ENCODE measurements at places on chromosomes 5 and 9. TPM values are rescaled to one million over a fixed set of nuclear protein-coding genes. Genes with fewer than 3 reads are reported as not detected.

The STKLD1 gene
- total RNA-seq = 2.8 TPM

The NR5A1 gene
- 0.35 TPM for total RNA-seq

The TOR2A gene
- total RNA-seq = 25.7 TPM

The DRD1 gene
- total RNA-seq = not detected

The MYMK gene
- not detected for total RNA-seq

The IL9 gene
- total RNA-seq = not detected

The FAM200C gene
- 9.6 TPM for total RNA-seq

The INPP5E gene
- total RNA-seq = 29.6 TPM

The GMCL2 gene
- not detected for total RNA-seq

The ORM2 gene
- total RNA-seq = not detected

GRCh38 chr9:132224645-132225044 is 62.8 kb downstream of the NTNG2 start:
- DNase-seq = no peak

GRCh38 chr5:5306696-5307095 is 115.8 kb upstream of the ICE1 start:
- DNase-seq = no peak

GRCh38 chr9:100112677-100113336 is 13.8 kb downstream of the INVS start:
- no peak for DNase-seq

- no peak for DNase-seq
These were observed 371.4 kb upstream of the TLE4 start for GRCh38 chr9:79200336-79200735.

- DNase-seq = no peak
These were observed 45.4 kb downstream of the ENTREP1 start for GRCh38 chr9:69370430-69370829.

GRCh38 chr5:17860660-17861315 is 226.5 kb downstream of the TAF11L14 start:
- DNase-seq = no peak

GRCh38 chr5:135114759-135115158 is 80.7 kb upstream of the PITX1 start:
- no peak for DNase-seq

DNA sequence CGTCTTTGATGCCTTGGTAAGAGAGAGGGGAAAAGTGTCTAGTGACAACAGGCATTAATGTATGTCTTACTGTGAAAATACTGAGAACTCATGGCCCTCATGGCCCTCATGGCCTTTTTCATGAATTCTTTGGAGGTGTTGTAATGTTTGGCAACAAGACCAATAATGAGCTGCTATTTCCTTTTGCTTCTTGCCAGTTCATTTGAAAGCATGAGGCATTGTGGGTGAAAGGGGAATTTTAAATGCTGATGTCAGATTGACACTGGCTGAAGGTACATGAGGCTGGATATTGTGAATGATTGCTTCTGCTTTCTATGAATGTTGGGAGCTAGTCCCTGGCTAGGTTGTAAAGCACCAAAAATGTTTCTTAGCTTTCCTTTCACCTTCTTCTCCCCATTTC is 79.2 kb downstream of the DOCK2 start:
- DNase-seq = no peak

GRCh38 chr5:178839319-178839704 is 20.4 kb upstream of the ZNF354B start:
- DNase-seq = peak; percentile 58

- DNase-seq = no peak
These were observed 142.3 kb downstream of the BNC2 start for GRCh38 chr9:16728137-16728508.

- DNase-seq = no peak
These were observed 256.9 kb upstream of the COX7C start for GRCh38 chr5:86360801-86361200.

DNA sequence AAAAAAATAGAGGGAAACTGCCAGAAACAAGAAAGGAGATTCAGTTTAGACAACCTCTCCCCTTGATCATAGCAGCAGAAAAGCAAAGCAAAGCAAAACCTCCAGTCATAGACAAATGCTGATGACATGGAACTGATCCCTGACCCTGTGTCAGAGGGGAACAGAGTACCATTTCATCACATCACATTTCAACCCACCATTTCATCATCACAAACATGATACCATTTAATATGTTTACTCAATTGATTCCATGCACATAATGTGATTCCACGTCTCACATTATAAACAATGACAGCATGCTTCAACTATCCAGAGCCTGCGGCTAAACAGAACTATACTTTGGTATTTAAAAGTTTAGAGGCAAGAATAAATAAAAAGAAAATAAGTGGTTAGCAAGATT is 28.7 kb upstream of the ACOT12 start:
- no peak for DNase-seq

- no peak for DNase-seq
These were observed 88.6 kb upstream of the RASGRF2 start for GRCh38 chr5:80871541-80871961.

- DNase-seq = no peak
These were observed 755.7 kb downstream of the TLR4 start for GRCh38 chr9:118459913-118460312.

DNA sequence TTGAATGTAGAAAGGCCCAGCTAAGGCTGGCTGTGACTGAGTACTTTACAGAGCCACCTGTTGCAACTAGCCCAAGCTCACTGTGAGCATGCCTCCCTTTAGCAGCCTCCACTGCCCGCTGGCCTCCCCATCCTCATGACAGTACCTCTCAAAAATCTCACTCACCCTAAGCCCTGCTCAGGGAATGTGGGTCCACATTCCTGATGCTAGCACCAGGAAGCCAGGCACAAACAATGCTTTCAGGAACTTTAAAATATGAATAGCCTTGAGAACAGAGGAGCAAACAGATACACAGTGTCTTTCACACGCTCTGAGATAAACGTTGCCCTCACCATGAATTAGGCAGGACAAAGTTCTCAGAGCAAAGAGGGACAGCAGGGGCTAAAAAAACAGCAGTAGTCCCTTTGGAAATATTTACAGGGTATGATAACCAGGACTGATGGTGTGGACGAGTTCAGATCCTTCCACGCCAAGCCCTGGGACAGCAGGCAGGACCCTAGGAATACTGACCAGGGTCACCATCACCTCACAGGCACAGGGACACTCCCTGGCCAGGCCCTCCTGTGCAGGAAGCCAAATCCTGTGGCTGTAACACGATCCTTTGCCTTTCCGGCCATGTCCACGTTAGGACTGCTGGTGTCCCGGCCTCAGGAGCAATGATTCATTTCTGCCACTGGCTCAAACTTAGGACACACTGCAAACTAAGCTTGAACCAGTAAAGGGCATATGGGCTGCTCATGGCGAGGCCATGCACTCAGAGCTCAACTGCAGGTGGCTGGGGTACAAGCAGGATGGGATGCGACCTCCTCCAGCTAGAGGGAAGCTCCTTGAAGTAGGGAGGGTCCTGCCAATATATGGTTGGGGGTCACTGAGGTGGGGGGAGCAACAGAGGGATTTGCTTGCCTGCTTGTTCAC is 9.6 kb downstream of the ACSL6 start:
- no peak for DNase-seq

GRCh38 chr5:126778675-126779403 is 1.9 kb downstream of the LMNB1 start:
- no peak for DNase-seq

- no peak for DNase-seq
These were observed 3.0 kb downstream of the DAP start for GRCh38 chr5:10757922-10758555.

- no peak for DNase-seq
These were observed 194.0 kb downstream of the FBXL7 start for GRCh38 chr5:15693933-15694332.

GRCh38 chr5:129541648-129542251 is 81.7 kb downstream of the ADAMTS19 start:
- DNase-seq = no peak

DNA sequence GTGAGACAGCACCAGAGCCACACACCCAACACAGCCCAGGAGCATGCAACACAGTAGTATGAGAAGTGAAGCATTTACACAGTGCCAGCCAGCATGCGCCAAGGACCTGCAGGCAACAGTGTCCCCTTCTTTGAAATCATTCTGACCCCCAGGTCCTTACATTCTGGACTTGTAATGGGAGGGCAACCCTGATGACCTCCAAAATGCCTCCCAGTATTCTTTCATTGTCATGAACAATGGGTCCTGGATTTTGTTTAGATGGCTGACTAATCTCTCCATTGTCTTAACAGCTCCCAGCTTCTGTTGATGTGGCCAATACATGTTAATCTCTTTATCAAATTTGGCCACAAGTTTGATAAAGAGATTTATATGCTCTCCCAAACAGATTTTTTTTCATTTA is 417.1 kb downstream of the DMRTA1 start:
- DNase-seq = no peak

GRCh38 chr5:172641359-172642050 is 442 bp downstream of the NEURL1B start:
- DNase-seq = peak; percentile 41

- DNase-seq = peak; percentile 11
These were observed 455 bp downstream of the KIF20A start for GRCh38 chr5:138179277-138179857.

DNA sequence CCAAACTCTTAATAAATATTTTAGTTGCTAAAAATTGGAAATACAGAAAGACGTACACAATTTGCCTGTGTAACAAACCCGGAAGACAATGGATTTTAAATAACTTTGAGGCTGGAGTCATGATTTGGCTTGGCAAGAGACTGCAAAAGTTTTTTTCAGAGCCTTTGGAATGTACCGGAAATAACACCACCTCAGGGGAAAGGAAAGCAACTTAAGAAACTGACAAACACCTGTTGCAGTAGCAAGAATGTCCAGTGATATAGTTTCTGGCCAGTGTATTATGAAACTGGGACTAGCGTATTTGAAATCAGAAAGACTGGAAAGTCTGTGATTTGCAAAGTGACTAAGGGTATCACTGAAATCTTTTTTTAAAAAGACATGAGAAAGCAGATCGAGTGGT is 842 bp downstream of the MUSK start:
- DNase-seq = no peak

- DNase-seq = no peak
These were observed 89.3 kb downstream of the STARD4 start for GRCh38 chr5:111422747-111423720.

Data from neural crest cell (in vitro differentiated cells).